ENCODE measurements at places on chromosomes 4 and X.

DNA sequence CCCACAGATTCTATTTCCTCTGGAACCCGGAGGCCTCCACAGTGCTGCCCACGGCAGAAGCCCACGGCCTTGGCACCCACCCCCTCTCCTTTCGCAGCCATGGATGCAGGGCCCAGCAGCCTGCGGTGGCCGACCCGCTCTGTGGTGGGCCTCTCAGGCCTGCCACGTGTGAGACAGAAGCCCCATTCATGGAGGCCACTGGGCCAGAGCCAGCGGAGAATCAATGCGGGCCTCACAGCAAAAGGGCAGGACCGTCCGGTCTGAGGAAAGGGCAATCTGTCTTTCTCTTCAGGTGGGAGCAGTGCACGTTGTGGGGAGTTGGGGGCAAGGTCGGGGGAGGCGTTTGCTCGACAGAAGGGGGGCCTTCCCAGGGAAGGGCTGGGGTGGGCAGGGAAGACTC lies 8.4 kb upstream of the HAUS7 start:
- DNase-seq = no peak

DNA sequence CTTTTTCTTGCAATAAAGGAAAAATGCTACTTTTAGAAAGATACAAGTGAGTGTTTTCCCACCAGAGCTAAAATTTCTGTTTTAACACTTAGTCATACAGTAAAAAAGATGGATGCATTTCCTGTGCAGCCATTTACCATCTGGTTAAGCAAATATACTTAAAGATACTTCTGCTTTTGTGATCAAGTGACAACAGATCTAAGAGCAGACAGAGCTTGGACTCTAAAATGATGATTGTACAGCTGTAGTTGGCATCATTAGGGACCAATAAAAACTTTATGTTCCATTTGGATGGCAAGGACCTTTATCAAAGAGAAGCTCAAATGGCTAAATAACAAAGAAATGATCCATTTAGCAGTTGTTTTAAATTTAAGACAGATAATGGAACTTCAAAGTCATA lies 270.8 kb downstream of the FSTL5 start:
- no peak for DNase-seq

GRCh38 chr4:123767806-123768205 lies 371.2 kb downstream of the SPRY1 start:
- DNase-seq = no peak

- DNase-seq = no peak
These were observed 32.4 kb downstream of the PPARGC1A start for GRCh38 chr4:23857367-23857959.

DNA sequence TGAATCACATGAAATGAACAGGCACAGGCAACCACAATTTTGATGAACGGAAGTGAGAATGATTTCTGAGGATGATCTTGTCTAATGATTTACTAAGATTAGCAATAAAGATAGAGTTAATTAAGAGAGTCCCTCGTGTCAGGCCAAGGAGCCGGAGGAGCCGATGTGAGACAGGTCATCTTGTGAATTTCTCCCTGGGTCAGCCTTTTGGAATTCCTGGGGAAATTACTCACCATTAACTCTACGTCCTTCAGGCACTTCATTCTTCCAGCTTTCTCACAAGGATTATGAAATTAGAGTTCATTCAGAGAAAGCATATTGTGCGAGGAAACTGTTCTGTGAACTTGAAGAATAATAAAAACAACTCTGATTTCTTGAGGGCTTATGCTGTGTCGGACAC lies 86.7 kb downstream of the PSAPL1 start:
- no peak for DNase-seq

DNA sequence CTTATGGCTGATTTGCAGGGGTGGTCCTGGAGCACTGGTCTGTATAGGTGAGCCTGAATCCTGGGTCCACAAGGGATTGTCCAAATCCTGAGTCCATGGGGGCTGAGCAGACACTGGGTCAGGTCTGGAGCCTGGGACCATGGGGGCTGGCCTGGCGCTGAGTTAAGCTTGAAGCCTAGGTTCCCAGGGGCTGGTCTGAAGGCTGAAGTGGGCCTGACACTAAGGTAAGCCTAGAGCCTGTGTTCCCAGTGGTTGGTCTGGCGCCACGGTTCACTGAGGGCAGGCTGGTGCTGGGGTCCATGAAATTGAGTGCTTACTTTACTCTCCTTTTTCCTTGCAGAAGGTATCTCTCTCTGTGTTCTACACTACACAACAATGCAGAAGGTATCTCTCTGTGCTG lies 155.8 kb downstream of the RBM46 start:
- DNase-seq = no peak

- DNase-seq = no peak
These were observed 686.1 kb downstream of the GLUD2 start for GRCh38 chrX:121733514-121733913.

DNA sequence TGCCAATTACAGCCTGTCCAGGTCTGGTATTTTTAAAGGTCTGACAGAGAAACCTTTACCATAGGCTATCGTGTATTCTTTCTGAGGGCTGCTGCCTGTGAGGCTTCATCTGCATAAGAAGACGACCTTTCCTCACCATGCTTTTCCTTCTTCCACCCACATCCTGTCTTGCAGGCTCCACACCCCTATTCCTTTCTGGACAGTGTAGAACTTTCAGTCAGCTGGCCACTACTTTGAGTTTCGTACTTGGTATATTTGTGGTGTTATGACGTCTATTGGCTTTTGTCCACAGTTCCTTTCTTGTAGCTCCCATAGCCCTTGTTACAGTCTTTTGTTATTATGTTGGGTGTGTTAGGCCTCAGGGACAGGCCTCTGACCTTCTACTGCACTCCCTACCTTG lies 311.4 kb downstream of the RAPGEF2 start:
- DNase-seq = no peak

DNA sequence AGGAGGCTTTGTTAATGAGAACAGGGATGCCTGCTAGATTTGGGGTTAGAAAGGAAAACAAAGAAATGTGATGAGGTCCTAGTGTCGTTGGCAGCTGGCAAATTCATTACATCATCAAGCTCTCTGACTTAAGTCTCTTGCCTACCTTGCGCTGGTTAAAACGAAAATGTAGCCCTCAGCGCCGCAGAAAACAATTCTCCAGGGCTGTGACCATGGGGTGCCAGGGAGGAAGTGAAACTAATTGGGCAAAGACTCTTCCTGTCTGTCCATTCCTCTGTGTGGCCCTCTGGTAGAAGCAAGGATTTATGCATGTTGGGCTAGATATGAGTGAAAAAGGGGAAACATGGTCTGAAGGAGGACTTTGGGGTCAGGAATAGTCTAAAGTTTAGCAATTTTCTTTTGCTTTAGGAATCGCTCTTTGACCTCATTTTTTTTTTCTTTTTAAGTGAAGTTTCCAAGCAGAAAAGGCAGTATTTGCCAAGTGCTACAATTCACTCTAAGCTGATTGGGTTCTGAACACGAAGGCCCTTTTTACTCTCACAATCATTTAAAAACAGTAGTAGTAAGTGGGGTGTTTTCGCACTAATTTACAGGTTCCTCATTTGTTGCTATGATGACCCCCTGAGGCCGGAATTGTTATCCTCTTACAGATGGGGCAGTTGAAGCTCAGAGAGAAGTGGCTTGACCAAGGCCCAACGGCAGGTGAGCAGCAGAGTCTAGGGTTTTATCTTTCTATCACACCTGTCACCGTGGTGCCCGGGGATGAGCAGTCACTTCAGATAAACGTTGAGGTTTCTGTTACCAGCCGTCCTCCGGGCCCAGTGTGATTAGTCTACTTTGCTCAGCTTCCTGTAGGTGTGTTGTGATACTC lies 27.3 kb upstream of the CHRNA9 start:
- no peak for DNase-seq

DNA sequence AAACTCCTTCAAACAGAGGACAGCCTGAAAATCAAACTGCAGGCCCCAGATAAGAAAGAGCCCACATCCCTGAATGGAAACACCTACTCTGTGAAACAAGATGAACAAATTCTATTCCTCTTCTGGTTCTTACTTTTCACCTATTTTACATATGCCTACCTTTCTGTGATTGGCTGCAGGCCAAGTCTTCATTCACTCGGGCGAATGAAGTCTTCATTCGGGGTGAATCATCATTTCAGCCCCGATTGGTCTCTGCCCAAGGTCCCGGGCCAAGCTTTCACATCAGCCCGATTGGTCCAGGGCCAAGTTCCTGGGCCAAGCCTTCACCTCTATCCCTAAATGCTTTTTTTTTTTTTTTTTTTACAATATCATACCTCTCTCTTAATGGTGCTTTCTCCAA lies 529.8 kb upstream of the ACTRT1 start:
- DNase-seq = no peak

GRCh38 chrX:153736071-153736820 lies 11.6 kb downstream of the ABCD1 start:
- no peak for DNase-seq

GRCh38 chrX:123976706-123977316 lies 15.3 kb downstream of the STAG2 start:
- no peak for DNase-seq

- peak; percentile 24 for DNase-seq
These were observed 94.1 kb upstream of the GPR50 start for GRCh38 chrX:151082077-151082948.

DNA sequence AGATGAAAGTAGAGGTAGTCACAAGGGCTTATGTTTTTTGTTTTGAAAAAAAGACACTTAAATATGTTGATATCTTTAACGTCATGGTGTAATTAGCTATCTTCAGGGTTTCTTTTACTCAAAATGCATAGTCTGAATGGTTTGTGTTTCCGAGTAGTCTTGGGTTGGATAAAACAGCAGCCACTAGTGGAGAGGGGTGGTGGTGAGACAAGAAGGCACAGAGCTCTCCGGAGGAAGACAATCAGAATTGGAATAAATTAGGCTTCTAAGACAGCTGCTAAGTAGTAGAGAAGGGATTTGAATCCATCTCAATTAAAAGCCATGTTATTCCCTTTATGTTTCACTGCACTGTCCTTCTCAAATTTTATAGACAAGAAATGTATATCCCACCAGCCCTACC lies 240.4 kb upstream of the VEGFC start:
- DNase-seq = no peak

- DNase-seq = no peak
These were observed 190.6 kb upstream of the RBPJ start for GRCh38 chr4:26130173-26130572.

GRCh38 chr4:160831165-160831922 lies 1332.5 kb downstream of the FSTL5 start:
- DNase-seq = no peak

- DNase-seq = no peak
These were observed 18.8 kb upstream of the OTUD4 start for GRCh38 chr4:145199051-145199716.

- DNase-seq = no peak
These were observed 20.8 kb upstream of the LGI2 start for GRCh38 chr4:25051534-25051933.

DNA sequence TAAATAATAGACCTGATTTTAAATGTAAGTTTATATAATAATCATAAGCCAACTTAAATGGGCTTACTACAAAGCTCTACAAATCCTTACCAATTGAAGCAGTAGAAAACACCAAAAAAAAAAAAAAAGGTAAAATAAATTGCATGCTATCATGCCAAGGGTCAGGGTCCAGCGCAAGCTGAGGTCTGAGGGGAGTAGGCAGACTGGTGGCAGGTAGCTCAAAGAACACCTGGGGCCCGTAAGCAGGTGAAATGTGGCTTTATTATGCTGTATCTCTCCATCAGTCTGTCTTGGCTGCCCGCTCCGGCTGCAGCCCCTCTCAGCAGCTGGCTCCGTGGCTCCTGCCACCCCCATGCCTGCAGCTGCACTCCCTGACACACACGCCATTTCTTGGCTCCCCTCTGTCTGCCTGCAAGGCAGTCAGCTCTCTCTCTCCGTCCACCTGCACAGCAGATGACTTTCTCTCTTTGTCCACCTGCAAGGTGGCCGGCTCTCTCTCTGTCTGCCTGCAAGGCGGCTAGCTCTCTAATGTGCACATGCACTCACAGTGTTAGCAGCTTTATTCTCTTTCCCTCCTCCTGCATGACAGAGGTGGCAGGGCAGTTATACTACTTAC lies 209.4 kb upstream of the UGT8 start:
- no peak for DNase-seq

DNA sequence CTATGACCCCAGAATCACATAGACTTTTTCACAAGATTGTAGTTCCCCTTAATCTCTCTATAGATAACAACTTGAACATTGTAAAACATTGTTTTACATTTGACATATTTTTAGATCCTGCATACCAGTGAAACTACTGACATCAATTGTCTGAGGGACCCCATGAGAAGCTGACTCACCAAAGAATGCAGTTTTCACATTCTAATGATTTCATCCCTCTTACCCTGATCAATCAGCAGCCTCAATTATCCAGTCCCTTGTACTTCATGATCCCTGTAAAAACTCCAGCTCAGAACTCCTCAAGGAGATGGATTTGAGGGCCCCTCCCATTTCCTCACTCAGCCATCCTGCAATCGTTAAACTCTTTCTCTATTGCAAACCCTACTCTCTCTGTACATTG lies 411.0 kb upstream of the NDST3 start:
- no peak for DNase-seq

DNA sequence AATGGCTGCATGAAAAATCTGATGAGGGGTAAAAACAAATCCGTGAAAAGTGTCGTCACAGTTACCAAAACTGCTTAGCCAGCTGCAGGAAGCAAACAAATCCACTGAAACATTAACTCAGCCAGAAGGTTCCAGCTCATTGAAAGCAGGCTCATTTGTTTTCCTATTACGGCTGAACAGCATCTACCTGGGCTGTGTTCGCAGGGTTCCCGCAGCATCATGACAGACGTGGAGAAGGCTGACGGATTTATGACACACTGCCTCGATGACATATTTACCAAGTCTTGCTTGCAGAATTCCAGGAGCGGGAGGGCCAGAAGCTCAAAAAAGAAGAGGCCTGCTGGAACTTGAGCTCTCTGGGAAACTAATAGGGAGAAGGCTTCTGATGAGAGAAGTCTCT lies 781.1 kb downstream of the RAB28 start:
- no peak for DNase-seq

- no peak for DNase-seq
These were observed 190.6 kb upstream of the PCDH18 start for GRCh38 chr4:137722910-137723309.

DNA sequence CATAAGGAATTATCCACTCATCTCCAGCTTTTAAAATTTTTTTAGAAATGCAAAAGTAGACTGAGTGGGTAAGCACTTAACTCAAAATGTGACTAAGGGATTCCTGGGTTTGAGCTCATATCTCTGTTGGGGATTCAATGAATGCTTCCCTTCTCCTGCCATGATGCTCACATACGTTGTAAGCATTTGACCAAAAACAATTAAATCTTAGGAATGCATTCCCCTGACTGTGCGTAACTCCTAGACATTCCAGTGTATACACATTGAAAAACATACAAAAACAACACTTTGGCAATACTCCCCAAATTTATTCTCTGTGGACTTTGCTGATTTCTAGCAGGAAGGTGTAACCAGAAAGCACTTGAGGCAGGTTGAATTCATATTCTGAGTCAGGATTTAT lies 29.8 kb downstream of the SPANXA2 start:
- DNase-seq = no peak

GRCh38 chrX:3044196-3044595 lies 2.9 kb downstream of the ARSF start:
- DNase-seq = no peak

DNA sequence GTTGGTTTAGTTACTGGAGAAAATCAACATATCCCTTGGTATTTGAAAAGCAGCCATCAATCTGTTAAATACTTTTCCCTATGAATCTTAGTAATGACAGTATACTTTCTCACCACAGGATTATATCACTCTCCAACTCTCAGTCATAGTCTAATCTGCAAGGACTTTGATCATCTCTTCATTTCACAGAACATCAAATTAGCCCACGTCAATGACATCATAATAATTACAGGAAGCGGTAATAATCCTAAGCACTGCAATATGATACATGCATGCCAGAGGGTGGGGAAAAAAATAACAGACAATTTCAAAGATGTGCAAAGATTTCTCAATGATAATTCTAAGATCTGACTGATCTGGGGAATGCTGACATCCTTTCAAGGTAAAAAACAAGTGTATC lies 404.1 kb downstream of the GPM6A start:
- DNase-seq = no peak
